Stimulated activated CD4-positive, alpha-beta T cell treated with anti-CD3 and anti-CD28 coated beads, Interleukin-15, amount 100 ng/mL, for 1 hour (primary cell): ENCODE measurements at places on chromosomes 11 and 22.

GRCh38 chr11:108965306-108966001 lies 300.6 kb downstream of the DDX10 start:
- DNase-seq, result no peak

- no peak for DNase-seq
Observed at GRCh38 chr11:22539821-22540256, 85.8 kb downstream of the FANCF start.

GRCh38 chr22:37747715-37748100 lies 50.9 kb downstream of the TRIOBP start:
- DNase-seq, result no peak

- DNase-seq, result no peak
Observed at GRCh38 chr11:28176351-28176750, 68.2 kb downstream of the METTL15 start.

GRCh38 chr11:72511393-72512047 lies 77.2 kb upstream of the CLPB start:
- DNase-seq, result no peak

DNA sequence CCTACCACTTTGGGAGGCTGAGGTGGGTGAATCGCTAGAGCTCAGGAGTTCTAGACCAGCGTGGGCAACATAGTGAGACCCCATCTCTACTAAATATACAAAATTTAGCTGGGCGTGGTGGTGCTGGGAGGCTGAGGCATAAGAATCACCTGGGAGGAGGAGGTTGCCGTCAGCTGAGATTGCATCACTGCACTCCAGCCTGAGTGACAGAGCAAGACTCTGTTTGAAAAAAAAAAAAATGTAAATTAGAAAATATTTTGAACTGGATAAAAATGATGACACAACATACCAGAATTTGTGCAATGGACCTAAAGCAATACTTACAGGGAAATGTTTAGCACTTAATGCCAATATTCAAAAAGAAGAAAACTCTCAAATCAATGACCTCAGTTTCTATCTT lies 46.4 kb downstream of the ATG16L2 start:
- DNase-seq, result no peak

DNA sequence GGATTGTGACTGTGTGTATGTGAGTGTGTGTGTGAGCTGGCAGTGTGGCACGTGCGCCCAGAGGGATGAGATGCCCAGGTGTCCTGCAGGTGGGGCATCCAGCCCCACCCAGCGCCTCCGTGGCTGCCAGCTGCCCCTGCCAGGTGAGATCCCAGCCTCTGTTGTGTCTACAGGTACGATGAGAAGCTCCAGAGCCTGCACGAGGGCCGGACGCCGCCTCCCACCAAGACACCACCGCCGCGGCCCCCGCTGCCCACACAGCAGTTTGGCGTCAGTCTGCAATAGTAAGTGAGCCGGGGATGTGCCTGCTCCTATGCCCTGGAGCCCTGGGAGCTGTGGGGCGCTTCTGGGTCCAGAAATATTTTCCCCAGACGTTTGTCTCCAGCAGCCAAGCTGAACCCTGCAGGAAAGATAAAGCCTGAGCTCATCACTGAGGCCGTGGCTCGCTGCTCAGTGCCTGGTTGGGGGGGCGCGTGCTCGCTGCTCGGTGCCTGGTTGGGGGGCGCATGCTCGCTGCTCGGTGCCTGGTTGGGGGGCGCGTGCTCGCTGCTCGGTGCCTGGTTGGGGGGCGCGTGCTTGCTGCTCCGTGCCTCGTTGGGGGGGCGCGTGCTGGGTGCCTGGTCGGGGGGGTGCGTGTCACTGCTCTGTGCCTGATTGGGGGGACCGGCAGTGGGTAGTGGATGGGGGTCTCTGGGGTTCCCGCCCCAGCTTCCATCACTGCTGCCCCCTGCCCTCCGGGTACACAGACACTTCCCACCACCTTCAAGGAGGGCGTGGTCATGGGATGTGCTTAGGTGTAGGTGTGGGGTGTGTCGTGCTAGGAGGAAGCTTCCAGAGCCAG lies 73.2 kb downstream of the ARHGAP8 start:
- no peak for DNase-seq

- no peak for DNase-seq
Observed at GRCh38 chr22:42134100-42135020, 3.8 kb upstream of the CYP2D6 start.

- DNase-seq, result no peak
Observed at GRCh38 chr11:88415495-88415894, 78.0 kb upstream of the CTSC start.

- no peak for DNase-seq
Observed at GRCh38 chr11:77705195-77705875, 67.7 kb upstream of the CLNS1A start.

- DNase-seq, result no peak
Observed at GRCh38 chr22:49233507-49234100, 594.1 kb downstream of the BRD1 start.

- DNase-seq, result no peak
Observed at GRCh38 chr22:36741968-36742367, 34.0 kb downstream of the IFT27 start.
